ENCODE measurements at places on chromosomes 1 and 21. TPM values are rescaled to one million over a fixed set of nuclear protein-coding genes. Genes with fewer than 3 reads are reported as not detected.
A peak's percentile ranks its signal among the peaks of the same experiment; 100 is the strongest.

DNA sequence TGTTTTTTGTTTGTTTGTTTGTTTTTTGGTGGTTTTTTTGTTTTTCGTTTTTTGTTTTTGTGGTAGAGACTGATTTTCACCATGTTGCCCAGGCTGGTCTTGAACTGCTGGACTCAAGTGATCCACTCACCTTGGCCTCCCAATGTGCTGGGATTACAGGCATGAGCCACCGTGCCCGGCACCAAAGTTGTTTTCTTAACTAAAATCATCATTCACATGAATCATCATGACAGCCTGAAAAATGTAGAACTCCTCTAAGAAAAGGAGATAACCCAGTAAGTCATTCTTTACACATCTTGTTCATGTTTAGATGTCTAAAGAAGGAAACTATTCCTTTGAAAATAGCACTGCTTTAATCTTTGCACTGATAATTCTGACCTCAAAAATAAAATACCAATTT is 37.5 kb downstream of the DISP1 start:
- DNase-seq: no peak

Gene CLIC4
- 309 TPM for total RNA-seq

- DNase-seq: no peak
These were observed 55.4 kb upstream of the IFFO2 start for GRCh38 chr1:19011845-19012231.

Gene FCMR
- total RNA-seq: 0.33 TPM

- peak; percentile 48 for DNase-seq
These were observed 1036.4 kb downstream of the ADGRL2 start for GRCh38 chr1:82836973-82837680.

Gene SYF2
- 55.0 TPM for total RNA-seq

All from fibroblast of lung (primary cell).